ENCODE measurements at places on chromosomes 7 and 10. TPM values are rescaled to one million over a fixed set of nuclear protein-coding genes. Genes with fewer than 3 reads are reported as not detected.
A peak's percentile ranks its signal among the peaks of the same experiment; 100 is the strongest.

The SLC18A3 gene
- not detected for total RNA-seq

GRCh38 chr7:22681312-22681711 is 45.7 kb upstream of the IL6 start:
- no peak for DNase-seq

GRCh38 chr10:29600067-29600466 is 34.7 kb downstream of the SVIL start:
- no peak for DNase-seq

DNA sequence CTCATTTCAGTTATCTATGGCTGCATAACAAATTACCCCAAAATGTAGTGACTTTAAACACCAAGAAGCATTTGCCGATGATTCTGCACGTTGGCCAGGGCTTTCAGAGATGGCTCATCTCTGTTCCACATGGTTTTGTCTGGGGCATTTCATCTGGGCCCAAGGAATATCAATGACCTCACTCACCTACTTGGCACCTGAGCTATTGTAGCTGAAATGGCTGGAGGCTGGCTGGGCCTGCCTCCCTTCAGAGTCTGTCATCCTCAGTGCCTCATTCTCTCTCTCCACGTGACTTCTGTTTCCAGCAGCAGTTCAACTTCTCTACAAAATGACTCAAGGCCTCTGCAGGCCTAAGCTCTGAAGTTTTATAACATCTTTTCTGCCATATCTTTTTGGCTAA is 119.4 kb upstream of the PRR15 start:
- no peak for DNase-seq

The CYP2C9 gene
- not detected for total RNA-seq

The PNLIP gene
- not detected for total RNA-seq

The ANKRD30A gene
- not detected for total RNA-seq

DNA sequence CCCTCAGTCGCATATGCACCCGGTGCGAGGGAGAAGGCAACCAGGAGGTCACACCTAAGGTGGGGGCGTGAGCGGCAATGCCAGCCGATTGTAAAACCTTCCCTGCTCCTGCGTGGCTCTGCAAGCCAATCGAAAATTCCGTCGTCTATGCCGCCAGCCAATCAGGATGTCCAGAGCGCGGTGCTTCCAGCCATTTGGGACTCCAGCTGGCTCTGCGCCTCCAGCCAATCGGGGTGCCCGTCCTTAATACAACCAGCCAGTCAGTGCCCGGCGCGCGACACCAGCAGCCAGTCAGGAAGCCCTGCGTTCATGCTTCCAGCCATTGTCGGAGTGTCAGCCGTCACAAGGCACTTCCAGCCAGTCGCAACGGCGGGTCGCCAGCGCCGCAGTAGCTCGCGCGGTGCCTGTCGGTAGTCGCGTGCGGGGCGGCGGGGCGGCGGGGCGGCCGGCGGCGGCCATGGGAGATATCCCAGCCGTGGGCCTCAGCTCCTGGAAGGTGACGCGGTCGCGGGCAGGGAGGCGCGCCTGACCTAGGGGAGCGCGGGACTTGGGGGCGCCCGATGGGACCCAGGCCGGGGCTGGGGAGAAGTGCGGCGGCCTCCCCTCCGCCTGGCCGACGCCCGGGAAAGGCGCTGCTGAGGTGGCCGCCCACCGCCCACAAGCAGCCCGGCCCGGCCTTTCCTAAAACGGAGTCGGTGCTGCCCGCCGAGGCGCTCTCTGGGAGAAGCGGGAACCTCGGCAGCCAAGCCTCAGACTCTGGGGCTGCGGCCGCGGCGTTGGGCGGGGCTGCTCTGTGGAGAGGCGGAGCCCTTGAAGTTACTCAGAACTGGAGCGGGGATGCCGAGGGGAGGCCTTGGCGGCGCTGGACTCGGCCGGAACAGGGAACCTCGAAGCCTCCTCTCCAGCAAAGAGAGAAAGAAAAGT is at the start of gene AKR1E2:
Gene AKR1E2, plus strand, starts transcription at position 340 of the 924 bp plus-strand sequence. Its CDS starts 118 bp downstream, at position 458.
- peak; percentile 79 for DNase-seq
